M059J (cell line): ENCODE measurements at places on chromosomes 1 and 21.

DNA sequence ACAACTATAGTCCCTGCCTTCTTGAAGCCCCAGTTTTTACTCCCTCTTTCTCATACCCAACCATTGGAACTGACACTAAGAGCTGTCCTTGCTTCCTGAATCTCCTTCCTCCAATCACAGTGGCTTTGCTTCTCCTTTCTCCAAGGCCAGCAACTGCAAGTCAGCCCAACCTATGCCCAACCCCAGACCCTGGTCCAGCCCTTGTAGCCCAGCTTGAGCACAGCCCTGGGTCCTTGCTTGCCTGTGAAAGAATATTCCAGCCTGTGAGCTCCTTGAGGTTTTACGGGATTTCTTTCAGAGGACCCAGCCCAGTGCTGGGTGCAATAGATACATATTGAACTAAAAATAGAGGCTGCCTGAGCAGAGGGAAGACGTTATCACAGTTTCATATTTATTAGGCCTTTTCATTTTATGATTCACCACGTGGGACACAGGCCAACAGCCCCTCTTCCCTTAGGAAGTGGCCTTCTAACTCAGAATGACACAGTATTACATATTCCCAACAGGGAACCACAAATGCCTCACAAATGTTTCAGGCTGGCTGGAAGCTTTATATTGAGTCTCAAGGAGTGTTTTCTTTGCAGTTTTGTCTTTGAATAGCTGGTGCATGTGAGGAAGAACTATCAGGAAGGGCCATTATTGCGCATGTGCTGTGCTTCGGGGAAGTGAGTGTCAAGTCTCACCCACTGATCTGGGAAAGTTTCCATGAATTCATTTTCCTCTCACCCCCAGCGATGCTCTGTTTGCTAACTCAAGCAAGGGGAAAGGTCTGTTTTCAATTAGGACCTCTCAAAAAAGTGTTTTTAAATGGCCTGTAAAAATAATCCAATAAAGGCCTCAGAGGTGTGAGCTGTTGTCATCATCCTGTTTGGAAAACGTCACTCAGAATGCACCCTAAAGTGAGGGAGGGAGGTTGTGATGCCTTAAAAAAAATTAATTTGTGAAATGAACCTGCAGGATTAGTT lies 92.3 kb upstream of the NFIA start:
- peak; percentile 67 for DNase-seq

DNA sequence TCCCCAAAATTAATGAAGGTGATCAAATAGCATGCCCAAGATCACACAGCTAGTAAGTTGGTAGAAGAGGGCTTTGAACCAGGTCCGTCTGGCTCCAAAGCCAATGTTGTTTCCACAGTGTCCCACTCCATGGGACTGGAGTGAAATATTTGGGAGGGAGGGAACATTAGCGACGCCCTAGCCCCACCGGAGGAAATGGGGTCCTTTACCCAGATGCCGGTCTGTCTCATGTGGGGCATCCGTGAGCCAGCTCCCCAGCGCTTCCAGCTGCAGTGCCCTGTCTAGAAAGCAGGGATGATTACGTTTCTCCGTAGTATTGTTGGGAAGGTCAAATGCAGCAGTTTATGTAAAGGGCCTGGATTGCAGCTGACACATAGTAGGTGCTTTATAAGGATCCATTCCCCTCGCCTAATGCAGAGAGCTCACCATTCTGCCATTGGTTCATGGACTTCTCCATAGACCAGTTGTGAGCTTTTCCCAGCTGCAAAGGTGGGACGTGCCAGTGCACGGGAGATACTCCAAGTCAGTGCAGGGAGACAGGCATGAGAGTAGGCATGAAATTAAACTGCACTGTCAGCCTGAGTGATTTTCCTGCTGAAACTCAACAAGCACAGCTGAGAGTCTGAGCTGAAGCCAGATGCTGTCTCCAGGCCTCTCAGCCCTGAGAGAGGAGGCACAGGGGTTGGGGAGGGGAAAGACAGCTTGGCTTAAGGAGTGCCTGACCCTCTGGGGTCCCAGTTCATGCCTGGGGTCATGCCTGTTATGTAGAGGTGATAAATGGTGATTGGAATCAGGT lies 24.7 kb downstream of the QSOX1 start:
- no peak for DNase-seq

DNA sequence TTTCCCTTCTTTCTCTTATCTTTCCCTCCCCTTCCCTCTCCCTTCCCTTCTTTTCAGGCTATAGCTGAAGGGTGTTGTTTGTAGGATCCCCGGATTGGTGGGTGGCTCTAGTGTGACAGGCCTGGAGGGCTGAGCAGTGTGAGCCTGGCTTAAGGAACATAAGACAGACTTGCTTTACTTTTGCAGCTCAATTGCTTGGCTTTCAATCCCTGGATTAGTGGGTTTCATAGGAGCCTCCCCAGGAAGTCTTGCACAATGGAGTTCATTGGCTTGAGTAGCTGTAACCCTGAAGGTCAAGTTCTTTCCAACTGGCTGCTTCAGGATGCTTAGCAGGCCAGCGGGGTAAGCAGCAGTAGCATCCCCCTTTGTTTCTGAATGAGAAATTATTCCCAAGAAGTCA lies 126.7 kb downstream of the CAMTA1 start:
- DNase-seq = no peak

DNA sequence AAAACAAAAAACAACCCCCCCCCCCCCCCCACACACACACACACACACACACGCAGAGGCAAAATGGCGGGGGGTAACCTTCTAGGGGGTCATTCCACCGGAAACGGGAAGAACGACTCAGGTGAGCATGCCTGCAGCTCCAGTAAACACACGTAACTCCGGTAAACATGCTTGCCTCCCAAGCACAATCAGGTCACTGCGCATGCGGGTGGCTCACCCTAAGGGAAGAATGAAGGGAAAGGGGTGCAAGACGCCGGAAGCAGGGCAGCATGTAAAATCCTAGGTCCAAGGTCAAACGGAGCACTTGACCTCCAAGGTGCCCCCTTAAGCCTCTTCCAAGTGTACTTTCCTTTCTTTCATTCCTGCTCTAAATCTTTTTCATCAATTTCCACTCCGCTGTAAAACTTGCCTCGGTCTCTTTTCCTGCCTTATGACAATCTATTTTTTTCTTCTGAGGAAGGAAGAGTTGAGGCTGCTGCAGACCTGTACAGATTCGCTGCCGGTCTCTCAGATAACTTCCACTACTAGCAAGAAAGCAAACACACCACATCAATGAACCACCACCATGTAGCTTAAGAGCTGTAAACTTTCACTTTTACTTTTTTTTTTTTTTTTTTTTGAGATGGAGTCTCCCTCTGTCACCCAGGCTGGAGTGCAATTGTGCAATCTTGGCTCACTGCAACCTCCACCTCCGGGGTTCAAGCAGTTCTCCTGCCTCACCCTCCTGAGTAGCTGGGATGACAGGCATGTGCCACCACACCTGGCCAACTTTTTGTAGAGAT lies 21.0 kb upstream of the CBR3 start:
- no peak for DNase-seq

DNA sequence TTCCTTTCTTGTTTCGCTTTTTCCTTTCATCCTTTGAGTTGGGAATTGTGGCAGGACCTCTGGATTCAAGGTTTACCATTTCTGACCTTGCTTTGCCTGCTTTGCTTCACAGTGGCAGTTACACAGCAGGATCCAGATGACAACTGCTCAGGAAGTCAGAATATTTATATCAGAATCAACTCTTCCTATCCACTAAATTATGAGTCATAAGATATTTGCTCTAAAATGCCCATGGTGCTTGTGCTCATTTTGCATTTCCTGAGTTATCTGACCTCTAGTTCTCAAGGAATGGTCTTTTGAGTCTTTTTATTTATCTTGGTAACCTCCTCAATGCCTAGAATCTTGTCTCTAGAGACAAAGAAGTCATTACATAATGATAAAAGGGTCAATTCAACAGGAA lies 290.8 kb downstream of the LRRC7 start:
- DNase-seq = peak; percentile 9

- no peak for DNase-seq
Observed at GRCh38 chr1:6184083-6184783, 4.1 kb upstream of the CHD5 start.

DNA sequence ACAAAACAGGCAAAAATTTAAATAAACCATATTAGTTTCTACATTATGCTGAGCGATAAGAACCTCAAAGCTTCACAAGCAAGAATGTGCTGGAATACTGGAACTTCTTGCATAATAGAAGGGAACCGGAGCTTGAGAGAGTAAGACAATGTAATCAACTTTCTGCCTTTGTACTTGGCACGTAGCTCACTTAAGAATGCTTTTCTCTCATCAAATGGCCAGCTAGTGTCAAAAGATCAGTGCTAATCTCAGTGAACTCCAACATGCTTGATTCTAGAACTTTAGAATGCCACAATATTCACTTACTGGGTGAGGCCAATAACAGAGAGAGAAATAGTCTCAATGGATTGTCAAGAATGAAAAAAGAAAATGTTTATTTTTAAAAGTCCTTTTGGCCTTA lies 486.1 kb upstream of the LRRC7 start:
- no peak for DNase-seq

DNA sequence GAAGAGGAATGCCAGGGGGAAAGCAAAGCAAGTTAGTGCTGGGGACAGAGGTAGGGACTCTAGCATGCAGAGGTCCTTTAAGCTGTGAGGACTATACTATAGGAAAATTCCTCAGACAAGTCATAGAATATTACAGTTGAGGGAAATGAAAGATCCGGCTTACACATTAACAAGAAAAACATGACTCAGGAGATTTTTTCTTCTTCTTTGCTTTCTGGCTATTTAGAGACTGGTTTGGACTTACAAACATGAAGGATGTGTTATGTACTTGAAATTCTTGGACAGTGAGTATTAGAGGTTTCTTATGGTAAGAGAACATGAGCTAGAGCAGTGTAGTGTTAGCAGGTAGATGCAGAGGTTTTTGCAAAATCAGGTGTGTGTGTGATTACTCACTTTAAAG lies 24.9 kb downstream of the USP25 start:
- DNase-seq = peak; percentile 34

DNA sequence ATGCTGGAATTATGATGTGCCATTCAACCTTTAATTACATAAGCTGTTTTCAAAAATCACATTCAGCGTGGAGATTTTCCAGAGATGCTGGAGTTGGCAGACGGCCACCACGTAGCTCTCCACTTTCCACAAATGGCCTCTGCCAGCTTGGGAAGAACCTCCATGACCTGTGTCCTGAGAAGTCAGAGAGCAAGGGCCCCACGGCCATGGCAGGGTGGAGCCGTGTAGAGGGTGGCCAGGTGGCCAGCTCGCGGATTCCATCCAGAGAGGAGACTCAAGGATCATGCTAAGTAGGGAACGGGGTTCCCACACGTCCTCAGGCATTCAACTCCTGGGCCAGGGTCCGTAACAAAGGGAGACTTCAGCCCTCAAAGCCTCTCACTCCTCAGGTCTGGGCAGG lies 1.3 kb upstream of the GALE start:
- no peak for DNase-seq

DNA sequence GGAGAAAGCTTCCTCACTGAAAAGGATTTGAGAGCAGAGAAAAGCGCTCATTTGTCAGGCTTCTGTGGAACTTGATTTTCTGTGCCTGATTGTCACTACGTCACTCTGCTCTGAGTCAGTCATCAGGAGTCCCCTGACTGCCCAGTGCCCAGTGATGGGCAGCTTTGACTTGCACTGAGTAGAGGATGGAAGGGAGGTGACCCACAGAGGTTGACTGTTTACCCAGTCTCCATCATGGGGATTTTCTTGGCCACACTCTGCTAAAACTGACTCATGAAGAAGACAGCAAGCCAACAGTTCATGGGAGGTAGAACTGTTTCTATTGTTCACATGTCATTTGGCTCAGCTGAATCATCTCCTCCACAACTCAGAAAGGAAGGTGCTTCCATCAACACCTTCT lies 82.1 kb upstream of the DUSP10 start:
- peak; percentile 93 for DNase-seq

DNA sequence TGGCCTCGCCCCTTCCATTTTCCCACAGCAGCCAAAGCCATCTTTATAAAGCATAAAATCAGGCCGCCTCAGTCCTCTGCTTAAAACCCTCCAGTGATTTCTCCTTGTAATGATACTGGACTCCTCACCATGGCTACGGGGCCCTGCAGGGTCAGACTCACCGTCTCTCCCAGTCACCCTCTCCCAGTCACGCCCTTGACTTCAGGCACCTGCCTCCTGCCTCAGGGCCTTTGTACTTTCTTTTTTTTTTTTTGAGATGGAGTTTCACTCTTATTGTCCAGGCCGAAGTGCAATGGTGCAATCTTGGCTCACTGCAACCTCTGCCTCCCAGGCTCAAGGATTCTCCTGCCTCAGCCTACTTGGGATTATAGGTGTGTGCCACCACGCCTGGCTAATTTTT lies 47.8 kb downstream of the PIK3CD start:
- DNase-seq = peak; percentile 62

- no peak for DNase-seq
Observed at GRCh38 chr1:228016181-228016510, 9.3 kb downstream of the WNT3A start.

DNA sequence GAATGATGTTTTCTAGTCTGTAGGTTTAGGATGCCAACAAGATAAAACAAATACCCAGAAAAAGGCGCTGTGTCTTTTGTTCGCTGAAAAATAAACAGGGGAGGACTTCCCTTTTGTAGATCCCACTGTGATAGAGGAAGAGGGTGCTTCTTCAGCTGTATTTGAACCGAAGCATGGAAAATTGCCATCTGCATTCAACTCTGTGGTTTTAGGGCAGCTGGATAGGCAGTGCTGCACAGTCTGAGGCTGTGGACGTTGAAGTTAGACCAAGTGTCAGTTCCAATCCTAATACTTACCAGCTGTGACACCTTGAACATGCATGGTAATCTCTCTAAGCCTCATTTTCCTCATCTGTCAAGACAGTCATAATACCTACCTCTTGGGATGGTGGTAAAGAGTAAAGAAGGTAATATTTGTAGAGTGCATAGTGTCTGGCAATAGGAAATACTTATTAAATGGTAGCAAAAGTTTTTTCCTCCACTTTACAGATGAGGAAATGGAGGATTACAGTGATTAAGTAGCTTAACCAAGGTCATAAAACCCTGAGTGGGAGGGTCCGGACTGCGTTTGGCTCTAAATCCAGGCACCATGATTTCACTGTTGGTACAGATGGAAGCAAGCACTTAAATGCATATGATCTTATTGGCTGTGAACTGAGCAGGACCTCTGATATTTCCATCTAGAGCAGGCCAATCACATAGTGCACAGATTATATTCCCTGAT lies 48.5 kb downstream of the UTP25 start:
- peak; percentile 70 for DNase-seq

DNA sequence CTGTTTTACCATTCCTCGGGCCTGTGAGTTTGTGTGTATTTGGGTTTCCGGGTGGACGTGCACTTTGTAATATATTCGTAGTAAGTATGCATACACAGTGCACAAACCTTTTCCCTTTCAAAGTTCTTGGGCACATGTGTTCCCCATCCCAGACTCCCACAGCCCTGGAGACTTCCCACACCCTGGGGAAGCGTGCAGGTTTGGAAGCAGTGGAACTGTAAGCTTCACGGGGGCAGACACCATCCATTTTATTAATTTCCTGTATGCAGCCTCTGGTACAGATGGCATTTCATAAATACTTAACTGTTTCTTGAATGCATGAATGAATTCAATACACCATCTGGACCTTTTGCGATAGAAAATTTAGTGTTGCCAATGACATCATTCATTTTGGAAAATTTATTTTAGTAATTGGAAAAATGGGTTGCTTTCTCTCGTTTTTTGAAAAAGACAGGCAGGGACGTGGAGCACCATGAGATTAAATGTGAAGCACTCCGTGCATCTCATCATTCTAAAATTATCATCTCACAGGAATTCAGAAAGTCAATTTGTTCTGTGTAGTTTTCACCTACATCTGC lies 10.8 kb downstream of the ETS2 start:
- DNase-seq = no peak
